GM23338 (cell line): ENCODE measurements at places on chromosomes 7 and 10.
A peak's percentile ranks its signal among the peaks of the same experiment; 100 is the strongest.

GRCh38 chr10:43078175-43078985 lies 1.5 kb downstream of the RET start:
- DNase-seq: no peak

DNA sequence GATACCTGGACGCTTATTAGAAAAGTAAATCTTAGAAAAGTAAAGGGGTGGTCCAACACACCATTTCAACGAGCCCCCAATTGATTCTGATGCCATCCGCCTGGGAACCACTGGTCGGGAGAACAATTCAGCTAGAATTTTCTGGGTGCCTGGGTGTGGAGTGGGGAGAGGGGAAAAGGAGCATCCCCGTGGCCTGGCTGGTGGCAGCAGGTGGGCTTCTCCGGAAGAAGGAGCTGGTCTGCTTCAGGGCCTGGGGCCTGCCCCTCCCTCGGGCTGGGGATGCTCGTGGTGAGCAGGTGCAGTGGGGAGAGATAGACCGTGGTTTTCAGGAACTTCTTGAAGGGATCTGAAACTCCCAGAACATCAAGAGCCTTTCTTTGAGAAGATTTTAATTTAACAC lies 39.9 kb upstream of the DUSP5 start:
- no peak for DNase-seq

DNA sequence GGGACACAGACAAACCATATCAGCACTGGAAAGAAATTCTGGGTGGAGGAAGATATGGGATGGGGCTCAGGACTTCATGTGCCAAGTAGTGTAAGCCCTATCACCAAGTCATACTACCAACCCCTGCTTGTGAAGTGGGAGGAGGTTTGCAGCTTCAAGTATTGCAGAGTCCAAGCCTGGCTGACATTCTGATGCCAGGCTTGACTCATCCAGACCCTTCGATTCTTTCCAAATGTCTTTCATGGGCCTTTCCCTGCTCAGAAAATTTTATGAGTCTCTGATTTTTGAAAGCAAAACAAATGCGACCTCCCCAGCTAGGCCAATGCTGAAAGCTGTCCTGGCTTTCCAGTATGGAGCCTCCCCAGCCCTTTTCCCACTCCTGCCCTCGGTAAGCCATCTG lies 45.1 kb upstream of the SMNDC1 start:
- no peak for DNase-seq

DNA sequence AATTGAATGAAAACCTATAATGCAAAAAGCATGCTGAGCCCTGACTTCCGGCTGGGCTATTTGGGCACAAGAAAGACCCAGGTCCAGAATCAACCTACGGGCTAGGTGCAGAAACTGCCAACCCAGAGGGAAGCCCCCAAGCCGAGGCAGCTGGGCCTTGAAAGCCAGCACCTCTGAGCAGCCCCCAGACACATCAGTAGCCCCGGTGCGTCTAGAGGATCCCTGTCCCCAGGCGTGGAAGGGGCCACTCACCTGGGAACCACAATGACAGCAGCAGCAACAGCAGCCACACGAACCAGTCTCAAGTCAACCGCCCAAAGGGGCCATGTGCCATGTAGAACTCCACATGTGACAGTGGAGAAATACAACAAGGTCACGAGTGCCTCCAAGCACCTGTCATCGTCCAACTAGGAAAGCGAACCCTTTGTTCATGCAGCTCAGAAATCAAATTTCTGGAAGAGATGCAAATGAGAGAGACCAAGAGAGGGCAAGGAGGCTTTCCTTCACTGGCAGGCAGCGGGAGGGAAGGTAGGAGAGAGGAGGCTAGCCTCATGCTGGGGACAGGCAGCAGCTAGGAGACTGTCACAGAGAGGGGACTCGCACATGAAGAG lies 57.5 kb upstream of the CHST15 start:
- no peak for DNase-seq

- peak; percentile 93 for DNase-seq
Measured at GRCh38 chr7:25093268-25093826, 31.7 kb downstream of the CYCS start.

DNA sequence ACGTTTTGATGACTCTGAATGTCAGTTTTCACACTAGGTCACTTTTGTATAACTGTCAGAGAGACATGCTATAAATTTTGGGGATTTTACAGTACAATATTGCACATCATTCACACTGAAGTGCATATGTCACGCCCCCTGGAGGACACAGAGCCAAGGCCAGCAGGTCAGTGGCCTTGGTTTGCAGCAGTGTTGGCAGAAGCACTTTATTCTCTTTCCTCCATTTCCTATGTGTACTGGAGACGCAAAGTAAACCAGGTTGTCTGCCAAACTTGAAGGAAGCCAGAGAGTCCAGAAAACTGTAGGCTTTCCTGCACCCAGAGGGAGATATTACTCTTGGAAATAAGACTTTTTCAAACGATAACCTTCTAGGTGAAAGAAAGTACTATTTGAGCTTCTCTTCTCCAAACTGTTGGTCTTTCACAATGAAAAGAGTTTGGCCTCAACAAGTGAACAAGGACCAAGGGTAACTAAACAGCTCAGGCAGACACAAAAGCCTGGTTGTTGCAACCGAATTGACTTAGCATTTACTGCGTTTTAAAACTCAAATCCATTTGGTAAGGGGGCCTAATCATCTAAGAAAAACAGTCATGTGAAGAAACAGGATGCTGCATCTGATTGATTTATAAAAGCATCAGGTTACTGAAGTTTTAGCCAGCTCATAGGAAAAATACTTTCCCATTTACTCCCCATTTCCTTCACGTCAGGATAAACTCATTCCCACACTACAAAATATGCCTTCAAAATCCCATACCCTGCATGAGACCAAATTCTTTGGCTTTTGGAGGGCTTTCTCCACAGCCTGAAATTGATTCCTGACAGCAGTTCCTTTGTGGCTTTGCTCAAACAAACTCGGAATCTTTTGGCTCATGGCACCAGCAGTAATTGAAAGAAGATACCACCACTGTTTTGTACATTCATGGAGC lies 83.0 kb upstream of the SEC61G start:
- DNase-seq: peak; percentile 66

- no peak for DNase-seq
Measured at GRCh38 chr7:25313526-25313925, 85.2 kb upstream of the NPVF start.

- DNase-seq: no peak
Measured at GRCh38 chr7:23191022-23191421, 9.2 kb downstream of the NUP42 start.

DNA sequence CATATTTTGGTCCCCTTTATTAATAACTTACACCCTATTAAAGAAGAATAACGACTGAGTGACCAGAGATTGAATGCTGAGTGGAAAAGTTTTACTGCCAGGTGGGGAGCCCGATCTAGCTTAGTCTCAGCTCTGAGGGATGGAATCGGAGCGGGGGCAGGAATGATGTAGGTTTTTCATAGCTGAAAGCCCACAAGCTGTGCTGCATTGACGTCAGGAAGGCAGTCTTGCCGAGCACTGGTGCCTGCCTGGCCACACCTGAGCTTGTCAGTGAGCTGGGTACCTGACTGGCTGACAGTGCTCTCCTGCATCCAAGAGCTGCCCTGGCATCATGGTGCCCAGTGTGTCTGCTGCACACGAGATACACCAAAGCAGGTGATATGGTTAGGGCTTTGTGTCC lies 34.8 kb downstream of the GRK5 start:
- DNase-seq: no peak

GRCh38 chr10:124072106-124072505 lies 21.3 kb downstream of the CHST15 start:
- DNase-seq: no peak

- no peak for DNase-seq
Measured at GRCh38 chr10:101052285-101052684, 9.5 kb upstream of the KAZALD1 start.

DNA sequence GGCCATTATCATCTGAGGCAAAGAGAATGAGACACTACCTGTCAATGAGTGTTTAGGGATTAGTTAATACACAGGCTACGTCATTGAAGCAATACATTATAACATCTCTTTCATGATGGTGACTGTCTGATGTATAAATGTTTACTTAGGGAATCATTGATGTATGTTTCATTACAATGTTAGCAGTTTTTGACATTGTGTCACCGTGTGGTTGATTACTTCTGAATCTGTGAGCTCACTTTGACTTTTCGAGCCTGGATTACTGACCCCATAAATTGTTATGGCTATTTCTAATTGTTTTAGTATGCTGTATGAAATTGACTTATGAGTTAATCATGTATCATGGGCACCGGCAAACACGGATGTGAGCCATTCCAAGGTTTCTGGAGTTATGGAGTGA lies 494.0 kb downstream of the MAGI2 start:
- no peak for DNase-seq

- peak; percentile 85 for DNase-seq
Measured at GRCh38 chr10:102504179-102504975, 605 bp downstream of the SUFU start.

DNA sequence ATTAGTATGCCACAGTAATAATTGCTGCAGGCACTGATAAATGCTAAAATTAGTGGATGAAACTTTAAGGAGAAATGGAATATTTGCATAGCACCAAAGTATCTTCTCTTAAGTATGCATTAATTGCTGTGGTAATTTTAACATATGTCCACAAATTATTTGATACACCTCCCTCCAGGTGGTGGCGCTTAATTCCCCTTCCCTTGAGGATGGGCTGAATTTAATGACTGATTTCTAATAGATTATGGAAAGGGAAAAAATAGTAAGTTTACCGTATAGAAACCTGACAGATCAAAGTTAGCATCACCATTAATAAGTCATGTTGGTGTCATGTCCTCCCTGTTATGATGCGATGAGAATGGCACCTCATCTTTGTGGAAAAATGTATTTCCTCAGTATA lies 519.2 kb downstream of the TFEC start:
- no peak for DNase-seq

GRCh38 chr7:23205909-23206767 lies 24.3 kb downstream of the NUP42 start:
- peak; percentile 68 for DNase-seq

GRCh38 chr7:16447876-16448275 lies 17.7 kb downstream of the SOSTDC1 start:
- no peak for DNase-seq

DNA sequence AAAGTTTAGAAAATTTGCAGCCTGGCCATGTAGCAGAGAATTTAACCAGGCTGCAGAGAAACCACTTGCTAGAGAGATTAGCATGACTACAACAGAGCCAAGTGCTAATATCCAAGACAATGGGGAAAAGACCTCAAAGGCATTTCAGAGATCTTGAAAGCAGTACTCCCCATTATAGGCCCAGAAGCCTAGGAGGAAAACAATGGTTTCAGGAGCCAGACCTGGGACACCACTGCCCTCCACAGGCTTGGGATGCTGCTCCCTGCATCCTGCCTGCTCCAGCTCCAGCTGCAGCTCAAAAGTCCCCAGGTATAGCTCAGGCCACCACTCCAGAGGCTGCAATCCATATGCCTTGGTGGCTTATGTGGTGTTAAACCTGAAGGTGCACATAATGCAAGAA lies 101.5 kb upstream of the TMEM72 start:
- peak; percentile 88 for DNase-seq

DNA sequence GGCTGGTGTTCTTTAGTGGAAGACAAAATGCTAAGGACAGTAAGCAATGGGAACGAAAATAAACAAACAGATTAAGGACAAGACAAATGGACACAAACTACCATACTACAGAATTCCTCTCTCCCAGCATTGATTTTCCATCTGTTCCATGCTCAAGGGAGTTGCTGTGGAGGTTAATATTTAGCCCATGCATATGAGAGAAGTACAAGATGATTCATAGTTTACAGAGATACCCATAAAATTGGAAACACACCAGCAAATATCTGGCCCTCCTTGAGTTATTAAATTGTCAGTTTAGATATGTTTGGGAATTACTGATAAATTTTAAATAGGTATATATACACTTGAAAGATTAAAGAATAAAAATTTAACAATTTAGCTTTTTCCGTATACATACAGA lies 69.8 kb downstream of the GLI3 start:
- DNase-seq: no peak

GRCh38 chr10:32771217-32771616 lies 186.8 kb downstream of the ITGB1 start:
- peak; percentile 15 for DNase-seq

- no peak for DNase-seq
Measured at GRCh38 chr7:106864298-106865081, 592 bp upstream of the PIK3CG start.

- no peak for DNase-seq
Measured at GRCh38 chr10:79273604-79274003, 73.7 kb upstream of the PPIF start.

DNA sequence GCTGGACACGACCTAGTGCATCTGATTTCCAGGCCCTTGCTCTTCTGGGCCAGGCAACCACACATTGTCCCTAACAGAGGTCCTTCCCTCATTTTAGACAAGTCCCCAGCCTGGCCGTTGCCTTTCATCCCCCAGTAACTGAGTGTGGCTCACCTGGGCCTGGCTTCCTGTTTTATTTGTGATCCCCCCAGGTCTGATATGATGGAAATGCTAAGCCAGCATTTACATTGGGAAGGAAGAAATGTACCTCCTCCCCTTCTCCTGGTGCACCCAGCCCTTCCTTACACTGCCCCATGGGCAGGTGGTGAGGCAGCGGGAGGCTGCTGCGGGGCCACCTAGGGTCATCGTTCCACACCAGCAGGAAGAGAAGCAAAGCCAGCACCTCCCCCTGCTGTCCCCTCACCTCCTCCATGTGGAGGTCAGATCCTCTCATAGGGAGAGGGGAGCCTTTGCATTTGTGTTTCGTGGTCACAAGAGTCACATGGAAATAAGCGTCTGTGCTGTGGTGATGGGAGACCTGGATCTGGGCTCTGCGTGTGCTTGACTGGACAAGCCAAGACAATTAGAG lies 108.8 kb downstream of the GLRX3 start:
- no peak for DNase-seq

DNA sequence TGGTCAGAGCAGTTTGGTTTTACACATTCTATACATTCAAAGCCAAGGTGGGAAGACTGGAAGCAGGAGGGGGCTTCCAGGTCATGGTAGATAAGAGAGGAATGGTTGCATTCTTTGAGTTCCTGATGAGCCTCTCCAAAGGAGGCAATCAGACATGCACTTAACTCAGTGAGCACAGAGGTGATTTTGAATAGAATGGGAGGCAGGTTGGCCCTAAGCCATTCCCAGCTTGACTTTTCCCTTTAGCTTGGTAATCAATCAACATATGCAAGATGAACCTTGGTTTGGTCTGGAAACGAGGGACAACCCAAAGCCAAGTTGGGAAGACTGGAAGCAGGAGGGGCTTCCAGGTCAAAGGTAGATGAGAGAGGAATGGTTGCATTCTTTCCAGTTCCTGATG lies 31.4 kb downstream of the TCERG1L start:
- DNase-seq: no peak

- DNase-seq: no peak
Measured at GRCh38 chr7:92622030-92622429, 31.8 kb upstream of the FAM133B start.

DNA sequence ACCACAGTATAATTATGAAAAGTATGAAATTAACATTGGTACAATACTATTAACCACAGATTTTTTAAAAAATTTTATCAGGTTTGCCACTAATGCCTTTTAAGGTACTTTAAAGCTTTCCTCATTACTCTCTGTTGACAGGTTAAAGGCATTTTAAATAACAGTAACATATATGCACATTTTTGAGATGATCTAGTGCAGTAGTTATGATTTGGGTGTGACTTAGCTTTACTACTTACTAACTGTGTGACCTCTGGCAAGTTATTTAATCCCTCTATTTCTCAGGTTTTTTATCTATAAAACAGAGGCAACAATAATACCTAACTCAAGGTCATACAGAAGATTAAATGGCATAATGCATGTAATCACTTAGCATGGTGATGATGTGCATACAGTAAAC lies 94.8 kb downstream of the NT5C2 start:
- no peak for DNase-seq
